ENCODE measurements at places on chromosomes 7 and 10.

DNA sequence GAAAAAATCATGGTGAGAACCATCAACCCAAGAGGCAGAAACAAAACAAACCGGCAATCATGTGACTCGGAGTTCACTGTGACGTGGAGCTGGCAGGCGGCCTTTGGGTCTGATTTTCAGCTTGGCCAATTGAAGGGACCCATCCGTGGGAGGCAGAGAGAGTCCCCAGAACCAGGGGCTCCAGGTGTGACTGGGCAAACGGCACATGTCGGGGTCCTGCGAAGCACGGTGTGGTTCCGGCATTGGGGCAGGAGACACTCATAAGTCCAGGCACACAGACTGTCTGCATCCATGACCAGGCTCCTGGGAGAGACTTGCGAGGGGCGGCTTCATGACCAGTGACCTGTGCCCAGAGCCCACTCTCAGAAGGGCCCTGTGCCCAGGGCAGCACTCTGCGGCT lies 12.6 kb upstream of the CNPY1 start:
- DNase-seq: no peak

DNA sequence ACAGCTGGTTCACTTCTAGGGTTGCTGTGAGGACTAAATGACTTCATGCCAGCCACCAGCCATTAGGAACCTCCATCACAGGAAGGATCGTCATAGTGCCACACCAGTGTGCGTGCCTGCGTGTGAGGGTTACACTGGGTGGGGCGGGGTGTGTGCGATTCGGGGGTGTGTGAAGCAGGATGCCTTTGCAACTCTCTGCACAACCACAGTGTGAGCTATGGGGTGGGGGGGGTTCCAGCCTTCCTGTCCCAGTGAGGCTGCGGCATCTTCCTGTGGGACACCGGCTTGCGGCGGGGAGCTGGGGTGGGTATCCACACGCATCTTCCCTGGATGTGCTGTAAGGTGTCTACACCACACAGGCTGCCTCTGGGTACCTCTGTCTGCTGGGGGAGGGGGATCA lies 6.9 kb upstream of the ELFN1 start:
- no peak for DNase-seq

DNA sequence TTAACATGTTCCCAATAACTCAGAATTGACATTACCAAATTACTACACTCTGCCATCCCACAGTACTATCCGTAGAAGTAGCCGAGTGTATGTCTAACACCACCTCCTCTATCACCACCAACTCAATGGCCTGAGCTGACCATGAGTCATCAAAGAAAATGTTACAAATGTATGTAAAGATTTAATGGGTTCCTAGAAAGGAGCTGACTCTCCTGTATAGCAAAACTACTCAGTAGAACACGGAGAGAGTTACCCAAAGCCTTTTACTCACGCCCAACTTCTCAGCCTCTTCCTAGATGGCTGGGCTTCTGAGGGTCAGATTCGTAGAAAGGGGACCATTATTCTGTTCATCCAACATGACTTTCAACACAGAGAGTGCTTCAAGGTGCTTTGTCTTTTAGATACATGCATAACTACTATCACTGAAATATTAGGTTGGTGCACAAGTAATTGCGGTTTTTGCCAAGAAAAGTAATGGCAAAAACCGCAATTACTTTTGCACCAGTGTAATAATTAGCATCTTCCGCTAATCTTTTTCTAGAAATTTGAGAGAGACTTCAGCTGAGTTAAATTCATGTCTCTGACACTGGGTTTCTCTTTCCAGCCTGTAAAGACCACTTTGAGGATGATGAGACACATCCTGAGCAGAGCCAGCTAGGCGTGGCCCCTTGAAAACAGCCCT lies 24.0 kb upstream of the NANOS1 start:
- no peak for DNase-seq

DNA sequence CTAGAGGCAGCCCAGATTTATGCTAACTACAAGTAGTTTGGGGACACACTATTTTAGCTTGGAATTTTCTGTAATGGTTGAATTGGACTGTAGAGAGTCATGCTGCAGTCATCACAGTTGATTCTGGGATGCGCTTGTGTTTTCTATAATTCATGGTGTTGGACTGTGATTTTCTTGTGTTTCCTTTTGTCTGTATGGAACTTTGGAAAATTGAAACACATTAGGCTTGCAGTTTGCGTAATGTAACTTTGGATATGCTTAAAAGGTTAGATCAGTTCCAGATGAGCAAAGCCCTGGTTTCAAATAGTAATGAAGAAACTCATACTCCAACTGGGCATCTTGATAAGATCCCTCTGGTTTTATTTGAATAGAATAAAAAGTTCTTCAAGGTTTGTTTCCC lies 502.2 kb downstream of the ARL4A start:
- DNase-seq: no peak

- no peak for DNase-seq
These were observed 1.7 kb downstream of the EGFR start for GRCh38 chr7:55020466-55020871.
